Right kidney (tissue), 9 donors: ENCODE measurements at places on chromosomes 16 and 17.

- DNase-seq = no peak
Measured at GRCh38 chr16:19112099-19112407, 1.7 kb upstream of the ITPRIPL2 start.

DNA sequence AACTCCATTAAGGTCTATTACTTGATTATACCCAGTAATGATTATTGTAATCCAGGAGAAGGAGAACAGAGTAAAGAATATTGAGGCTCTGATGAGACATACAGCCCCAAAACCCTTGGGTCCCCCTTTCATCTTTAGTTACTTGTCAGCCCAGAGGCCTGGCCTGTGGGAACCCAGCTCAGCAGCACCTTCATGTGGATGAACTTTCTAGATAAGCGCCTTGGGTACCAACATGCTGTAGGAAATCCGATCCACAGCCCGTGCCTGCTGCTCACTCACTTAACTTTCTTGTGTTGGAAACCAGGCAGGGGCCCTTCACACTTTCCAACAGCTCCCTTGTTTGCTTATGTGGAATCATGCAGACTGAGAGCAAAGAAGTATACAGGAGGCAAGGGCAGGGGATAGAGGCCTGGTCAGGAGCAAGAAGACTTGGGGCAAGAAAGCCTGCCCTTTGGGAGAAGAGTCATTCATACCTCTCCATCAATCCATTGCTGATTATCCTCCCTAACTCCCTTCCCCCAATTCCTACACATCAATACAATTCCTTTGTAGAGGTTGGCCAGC, 64.0 kb upstream of the SOX9 start:
- DNase-seq = no peak

GRCh38 chr17:3529817-3530741, 27.5 kb downstream of the TRPV3 start:
- no peak for DNase-seq

DNA sequence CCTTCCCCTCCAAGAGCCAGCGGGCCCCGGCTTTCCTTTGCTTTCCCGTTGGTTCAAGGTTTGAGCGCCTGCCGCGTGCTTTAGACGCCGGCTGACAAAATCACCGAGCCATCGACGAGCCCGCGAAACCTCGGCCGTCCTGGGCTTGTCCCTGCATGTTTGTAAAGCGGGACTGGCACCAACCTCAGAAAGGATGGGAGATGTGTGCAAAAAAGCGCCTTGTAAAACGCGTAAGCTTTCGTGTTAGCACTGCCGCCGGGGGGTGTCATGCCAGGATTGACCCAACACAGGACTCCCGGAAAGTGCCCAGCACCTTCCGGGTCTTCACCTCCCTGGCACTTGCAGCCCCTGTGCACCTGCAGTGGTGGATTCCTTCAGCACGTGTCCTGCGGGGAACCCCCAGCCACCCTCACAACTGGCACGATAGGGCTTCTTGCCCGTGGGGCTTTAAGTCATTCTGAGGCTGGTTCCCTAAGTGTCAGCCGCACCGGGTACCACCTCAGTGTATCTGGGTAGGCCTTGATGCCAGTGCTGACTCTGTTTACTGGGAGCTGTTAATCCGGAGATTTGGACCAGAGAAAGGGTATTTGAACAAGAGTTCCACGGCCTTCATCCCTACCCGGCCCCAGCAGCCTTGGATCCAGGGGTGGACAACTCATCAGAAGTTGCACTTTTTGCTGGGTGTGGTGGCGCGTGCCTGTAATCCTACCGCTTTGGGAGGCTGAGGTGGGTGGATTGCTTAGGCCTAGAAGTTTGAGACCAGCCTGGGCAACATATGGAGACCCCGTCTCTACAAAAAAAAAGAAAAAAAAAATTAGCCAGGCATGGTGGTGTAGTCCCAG, 817 bp downstream of the NDUFAF8 start:
- DNase-seq = no peak

DNA sequence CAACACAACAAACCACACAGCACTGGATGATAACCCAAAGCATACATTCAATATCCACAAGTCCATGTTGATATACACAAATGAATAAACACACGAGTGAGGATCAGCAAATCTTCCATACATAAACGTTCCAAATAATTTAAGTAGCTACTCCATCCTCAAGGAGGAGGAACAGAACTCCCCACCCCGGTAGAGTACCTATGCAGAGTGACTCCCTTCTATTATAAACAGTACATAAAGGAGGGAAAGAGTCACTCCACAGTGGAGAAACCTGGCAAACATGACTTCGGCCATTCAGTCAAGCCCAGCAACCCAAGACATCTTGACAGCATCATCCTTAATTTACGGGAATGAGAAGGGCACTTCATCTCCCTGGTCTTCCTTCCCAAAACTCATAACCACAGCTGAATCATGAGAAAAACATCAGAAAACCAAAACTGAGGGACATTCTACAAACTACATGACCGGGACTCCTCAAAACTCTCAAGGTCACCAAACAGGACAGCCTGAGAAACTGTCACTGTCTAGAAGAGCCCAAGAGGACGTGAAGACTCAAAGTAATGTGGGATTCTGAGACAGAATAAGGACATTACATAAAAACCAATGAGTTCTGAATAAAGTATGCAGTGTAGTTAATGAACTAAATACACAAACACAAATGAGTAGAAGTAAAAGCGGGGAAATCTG, 5.6 kb downstream of the USP22 start:
- DNase-seq = no peak

GRCh38 chr17:75241502-75241901, 19.9 kb downstream of the GGA3 start:
- no peak for DNase-seq

DNA sequence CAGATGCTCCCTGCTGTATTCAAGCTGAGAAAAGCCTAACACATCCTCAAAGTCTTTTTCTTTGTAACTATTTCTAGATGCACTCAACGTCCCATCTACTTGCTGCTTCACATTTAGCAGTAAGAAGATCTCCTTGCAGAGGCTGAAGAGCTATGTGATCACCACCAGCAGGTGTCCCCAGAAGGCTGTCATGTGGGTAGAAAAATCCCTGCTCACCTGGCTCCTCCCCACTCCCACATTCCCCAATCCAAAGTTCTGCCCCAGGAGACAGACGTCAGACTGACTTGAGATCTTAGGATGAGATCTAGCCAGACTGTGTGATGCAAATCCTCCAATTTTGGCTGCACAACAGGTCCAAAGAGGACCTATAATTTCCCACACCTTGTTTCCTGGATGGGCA, 1.1 kb downstream of the CCL13 start:
- no peak for DNase-seq

DNA sequence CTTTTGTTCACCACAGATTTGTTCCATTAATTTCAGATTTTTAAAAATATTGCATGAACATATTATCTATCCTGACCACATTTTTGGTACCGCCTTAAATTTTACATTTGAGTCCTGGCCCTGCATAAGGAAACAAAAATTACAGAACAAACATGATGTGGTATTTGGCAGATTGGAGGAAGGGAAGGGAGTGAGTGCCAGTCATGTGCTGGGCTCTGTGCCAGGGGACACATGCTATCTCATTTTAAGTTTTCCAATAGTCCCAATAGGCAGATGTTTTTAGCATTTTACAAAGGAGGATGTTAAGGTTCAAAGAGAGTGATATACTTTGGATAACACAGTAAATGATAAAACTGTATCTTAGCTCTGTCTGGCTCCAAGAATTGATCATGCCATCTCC, 185.1 kb downstream of the CDK5R1 start:
- no peak for DNase-seq

GRCh38 chr16:85567101-85567866, 45.8 kb upstream of the GSE1 start:
- no peak for DNase-seq
